ENCODE measurements at places on chromosomes 11 and 22.

DNA sequence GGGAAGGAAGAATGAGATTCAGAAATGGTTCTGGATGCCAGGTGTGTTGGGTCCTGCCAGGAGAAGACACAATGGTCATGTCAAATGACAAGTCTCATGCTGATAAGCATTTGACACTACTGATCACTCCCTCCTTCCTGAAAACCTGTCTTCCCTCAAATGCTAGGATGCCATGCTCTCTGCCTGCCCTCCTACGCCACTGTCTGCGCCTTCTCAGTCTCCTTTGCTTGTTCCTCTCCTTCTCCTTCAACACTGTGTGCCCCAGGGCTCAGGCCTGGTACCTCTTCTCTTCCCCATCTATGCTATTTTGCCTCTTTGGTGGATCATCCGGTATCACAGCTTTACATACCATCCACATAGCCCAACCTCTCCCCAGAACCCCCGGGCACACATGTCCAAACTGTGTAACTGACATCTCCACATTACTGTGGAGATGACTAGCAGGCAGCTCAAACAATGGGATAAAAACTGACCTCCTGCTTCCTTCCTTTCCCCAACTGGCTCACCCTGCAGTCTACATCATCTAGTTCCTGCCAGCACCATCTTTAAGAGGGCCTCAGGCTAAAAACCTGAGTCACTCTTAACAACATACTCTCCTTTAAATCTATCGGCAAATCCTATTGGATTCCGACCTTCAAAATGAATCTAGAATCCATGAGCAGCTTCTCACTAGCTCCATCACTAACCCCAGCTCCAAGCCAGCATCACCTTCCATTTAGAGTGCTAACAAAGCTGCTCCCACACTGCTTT, 8.2 kb downstream of the AP1B1 start:
- no peak for DNase-seq

- no peak for DNase-seq
These were observed 14.9 kb upstream of the SOX10 start for GRCh38 chr22:37999236-37999635.

GRCh38 chr11:120223793-120224192, 13.0 kb downstream of the OAF start:
- DNase-seq, result no peak

GRCh38 chr11:60809249-60809648, 24.1 kb downstream of the MS4A10 start:
- DNase-seq, result no peak

DNA sequence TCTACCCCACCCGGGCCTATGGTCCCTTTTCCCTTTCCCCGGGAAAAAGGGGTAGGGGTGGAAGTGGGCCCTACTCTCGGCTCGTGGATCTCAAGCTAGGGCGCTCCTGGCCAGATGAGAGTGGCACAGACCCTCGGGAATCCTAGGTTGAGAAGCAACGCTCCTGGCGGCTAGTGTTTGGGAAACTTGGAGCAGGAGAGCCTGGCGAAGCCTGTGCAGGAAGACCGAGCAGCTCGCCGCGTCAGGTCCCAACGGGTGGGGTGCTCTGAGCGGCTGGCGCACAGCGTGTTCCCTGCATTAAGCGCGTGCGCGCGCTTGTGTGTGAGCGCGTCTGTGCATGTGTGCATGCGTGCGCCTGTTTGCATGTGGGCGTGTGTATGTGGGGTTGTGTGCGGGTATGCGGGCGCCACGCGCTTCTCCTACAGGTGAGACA, 7.1 kb upstream of the FLI1 start:
- DNase-seq, result no peak

- DNase-seq, result no peak
These were observed 121.9 kb upstream of the PLET1 start for GRCh38 chr11:112382561-112382960.

DNA sequence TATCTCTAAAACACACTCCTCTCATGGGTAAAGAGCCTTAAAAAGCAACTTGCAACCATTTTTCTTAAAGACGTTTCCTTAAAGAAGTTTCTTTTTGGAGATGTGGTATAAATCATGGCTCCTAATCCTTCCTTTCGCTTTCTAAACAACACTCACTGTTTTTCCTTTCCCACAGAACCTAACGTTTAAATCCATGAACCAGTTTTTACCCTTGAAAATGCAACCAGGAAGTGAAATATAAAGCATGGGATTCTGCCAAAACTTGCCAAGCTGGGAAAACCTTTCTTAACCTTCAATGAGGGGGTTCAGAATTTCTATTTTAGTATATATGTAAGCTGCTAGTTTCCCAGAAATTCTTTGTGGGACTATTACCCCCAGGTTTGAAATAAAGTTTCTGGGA, 8.6 kb downstream of the PLEKHA7 start:
- DNase-seq, result no peak

- no peak for DNase-seq
These were observed 1.7 kb downstream of the MMP11 start for GRCh38 chr22:23774114-23774921.

- no peak for DNase-seq
These were observed 13.7 kb downstream of the ZBTB44 start for GRCh38 chr11:130301002-130301401.

DNA sequence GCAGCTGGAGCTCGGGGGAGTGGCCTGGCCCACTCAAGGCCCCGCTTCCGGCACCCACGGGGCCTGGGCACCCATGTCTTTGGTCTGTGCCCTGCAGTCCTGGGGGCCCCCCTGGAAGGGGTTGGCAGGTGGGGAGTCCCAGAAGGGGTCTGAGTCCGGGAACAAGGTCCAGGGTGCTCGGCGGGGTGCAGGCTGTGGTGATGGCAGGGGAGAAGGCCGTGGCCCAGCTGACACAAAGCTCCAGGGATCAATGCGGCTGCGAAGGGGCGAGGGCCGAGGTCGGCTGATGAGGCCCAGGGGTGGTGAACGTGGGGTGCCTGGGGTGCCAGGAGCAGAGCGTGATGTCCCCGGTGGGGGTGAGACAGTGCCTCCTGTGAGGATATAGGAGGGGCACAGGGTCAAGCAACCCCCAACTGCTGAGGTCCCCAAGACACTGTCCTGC, 2.7 kb upstream of the KCNK7 start:
- no peak for DNase-seq

DNA sequence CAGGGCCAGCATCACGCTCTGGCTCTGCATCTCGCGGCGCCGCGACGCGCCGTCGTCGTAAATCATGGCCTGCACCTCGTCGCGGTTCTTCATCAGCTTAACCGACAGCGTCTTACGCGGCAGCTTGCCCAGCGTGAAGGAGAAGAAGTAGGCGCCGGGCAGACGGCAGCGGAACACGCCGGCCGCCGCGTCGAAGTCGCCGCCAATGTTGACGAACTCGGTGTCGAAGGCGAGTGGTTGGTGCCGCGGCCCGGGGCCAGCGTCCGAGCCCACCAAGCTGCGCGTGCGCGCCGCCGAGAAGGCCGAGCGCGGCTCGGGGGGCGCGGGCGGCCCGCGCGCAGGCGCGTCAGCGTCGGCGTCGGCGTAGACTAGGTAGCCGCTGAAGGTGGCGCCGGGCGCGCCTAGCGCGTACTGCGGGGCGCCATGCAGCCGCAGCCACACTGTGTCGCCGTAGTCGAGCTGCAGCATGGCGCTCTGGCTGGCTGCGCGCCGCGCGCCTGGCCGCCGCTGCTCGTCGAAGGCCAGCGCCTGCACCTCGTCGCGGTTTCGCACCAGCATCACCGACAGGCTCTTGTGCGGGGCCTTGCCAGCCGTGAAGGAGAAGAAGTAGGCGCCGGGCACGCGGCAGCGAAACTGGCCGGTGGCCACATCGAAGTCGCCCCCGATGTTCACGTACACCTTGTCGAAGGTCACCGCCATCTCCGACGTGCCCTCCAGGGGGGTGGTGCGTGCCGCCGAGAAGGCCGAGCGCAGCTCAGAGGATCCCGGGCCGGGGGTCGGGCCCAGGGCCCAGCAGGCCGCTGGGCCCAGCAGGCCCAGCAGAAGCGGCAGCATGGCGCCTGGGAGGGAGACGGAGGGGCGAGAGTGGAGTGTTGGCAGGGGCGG, 3.7 kb downstream of the FAM180B start:
- no peak for DNase-seq

GRCh38 chr11:126628790-126629621, 273.5 kb downstream of the ST3GAL4 start:
- no peak for DNase-seq

DNA sequence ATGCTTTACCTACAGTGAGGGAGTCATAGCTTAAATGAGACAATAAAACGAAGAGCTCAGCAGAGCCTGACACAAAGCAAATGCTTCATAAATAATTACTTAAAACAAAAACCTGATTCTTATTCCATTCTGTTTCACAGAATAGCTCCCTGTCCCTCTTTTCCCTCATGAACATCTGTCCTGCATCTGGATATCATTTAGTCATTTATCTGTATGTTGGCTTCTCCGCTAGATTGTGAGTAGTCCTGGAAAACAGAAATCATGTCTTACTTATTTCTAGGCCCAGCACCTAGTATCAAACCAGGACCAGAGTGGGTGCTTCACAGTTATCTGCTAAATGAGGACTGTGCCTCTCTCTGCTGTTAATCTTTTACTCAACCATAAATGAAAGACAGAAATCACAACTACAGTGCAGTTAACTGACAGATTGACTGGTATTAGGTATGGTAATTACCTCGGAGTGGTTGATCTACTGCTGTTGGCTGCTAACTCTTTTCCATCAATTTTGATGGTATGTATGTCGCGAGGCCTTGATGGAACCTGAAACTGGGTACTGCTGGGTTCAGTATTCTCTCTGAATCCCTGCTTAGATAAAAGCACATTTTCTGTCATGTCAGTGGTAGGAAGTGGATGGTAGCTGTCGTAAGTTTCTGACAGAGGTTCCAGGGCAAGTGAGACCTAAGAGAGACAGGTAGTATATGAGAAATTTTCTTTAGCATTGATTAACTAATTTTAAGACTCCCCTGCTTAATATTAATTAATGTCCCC, 31.5 kb downstream of the C2CD3 start:
- no peak for DNase-seq

- DNase-seq, result no peak
These were observed 10.3 kb downstream of the FXYD2 start for GRCh38 chr11:117814204-117814765.

DNA sequence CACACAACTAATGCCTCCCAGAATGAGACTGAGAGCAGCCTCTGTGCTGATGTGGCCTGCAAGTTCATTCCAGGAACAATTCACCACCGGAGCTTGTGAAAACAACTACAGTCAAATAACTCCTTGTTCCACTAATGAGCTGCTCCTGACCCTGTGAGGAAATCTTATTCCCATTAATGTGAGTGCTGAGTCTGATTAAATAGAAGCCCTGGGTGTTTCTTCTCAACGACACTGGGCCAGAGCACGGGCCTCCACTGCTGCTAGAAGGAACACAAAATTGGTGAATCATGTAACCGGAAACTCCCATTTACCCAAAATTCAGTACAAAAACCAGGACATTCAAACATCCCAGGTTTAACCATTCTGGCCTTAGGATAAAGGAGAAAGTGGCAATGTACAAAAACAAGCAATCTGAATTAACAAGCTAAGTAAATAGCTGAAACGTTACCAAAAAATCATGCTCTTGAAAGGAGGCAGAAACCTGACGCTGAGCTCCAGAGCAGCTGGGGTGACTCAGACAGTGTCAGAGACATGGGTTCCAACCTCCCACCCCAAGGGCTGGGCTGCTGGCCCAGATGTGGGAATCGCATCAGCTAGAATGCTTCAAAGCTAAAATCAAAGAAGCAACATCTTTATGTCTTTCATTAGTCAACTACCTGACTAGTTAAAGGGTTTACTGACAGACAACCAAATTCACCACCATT, 26.7 kb downstream of the SERGEF start:
- DNase-seq, result no peak

GRCh38 chr11:32438346-32438865, 3.1 kb upstream of the WT1 start:
- DNase-seq, result no peak

- DNase-seq, result no peak
These were observed 1.0 kb downstream of the CABP4 start for GRCh38 chr11:67456068-67456705.

DNA sequence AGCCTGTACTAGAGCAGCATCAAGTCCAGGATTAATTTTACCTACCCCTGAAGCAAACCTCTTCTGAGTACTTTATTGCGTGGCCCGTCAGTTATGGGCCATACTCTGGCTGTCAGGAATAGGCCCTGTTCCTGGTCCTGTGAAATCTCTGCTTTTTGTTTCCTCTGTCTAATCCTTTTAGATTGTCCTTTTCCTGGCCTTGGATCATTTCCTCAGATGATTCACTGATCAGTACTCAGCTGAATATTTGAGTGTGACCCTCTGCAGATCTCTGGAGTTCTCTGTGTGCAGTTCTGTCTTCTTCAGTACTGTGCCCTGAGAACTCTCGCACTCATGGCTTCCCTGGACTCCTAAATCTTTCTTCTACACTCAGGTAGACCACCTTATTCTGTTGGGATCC, 123.5 kb downstream of the UVRAG start:
- no peak for DNase-seq

GRCh38 chr11:103295704-103296103, 186.5 kb downstream of the DYNC2H1 start:
- DNase-seq, result no peak

DNA sequence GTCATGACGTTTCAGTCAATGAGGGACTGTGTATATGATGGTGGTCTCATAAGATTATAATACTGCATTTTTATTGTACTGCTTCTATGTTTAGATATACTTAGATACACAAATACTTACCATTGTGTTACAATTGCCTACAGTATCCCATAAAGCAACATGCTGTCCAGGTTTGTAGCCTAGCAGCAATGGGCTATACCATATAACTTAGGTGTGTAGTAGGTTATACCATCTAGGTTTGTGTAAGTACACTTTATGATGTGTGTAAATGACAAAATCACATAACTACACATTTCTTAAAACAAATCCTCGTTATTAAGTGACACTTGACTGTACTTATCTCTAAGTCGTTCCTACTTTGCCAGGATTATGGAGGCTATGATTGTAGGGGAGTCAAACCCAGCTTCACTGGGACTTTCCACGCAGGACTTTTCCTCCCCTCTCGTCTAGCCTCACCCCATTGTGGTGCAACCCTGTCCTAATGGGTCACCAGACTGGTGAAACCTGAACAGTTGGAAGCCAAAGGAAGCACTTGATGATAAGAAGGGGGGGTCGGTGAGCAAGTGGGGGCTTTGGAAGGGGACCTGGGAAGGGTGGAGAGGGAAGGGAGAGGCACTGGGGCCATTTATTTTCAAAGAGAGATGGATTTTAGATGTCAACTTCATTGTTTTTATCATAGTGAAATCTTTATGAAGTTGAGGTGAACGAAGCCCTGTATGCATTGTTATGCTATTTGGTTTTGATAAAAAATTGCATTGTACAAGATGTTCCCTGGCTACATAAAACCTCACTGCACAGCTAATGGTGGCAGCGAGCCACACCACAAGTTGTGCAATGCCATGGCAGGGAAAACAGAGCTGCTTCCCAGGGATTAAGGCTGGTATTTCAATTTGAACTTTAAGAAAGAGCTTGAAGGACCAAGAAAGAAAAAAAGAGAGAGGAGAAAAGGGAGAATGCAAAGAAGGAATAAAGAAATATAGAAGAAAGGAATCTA, 129.1 kb downstream of the EHF start:
- no peak for DNase-seq

DNA sequence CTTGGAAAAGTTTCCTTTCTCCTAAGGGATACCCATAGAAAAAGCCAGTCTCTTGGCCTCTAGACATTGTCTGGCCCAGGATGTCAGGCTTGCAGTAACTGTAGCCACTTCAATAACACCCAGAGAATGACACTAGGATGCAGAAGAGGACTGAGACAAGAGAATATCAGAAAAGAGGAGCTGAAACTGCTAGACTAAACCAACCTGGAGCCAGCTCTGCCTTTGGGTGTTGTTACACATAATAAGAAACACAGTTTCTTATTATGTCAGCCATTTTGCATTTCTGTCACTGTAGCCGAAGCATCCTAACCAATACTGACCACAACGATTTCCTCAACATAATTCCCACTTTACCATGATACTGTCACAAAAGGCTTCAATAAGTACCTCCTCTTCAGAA, 72.2 kb upstream of the RCN1 start:
- no peak for DNase-seq

- DNase-seq, result no peak
These were observed 83.0 kb downstream of the MYO7A start for GRCh38 chr11:77211040-77211451.
